ENCODE measurements at places on chromosomes 4 and X. TPM values are rescaled to one million over a fixed set of nuclear protein-coding genes. Genes with fewer than 3 reads are reported as not detected.

DNA sequence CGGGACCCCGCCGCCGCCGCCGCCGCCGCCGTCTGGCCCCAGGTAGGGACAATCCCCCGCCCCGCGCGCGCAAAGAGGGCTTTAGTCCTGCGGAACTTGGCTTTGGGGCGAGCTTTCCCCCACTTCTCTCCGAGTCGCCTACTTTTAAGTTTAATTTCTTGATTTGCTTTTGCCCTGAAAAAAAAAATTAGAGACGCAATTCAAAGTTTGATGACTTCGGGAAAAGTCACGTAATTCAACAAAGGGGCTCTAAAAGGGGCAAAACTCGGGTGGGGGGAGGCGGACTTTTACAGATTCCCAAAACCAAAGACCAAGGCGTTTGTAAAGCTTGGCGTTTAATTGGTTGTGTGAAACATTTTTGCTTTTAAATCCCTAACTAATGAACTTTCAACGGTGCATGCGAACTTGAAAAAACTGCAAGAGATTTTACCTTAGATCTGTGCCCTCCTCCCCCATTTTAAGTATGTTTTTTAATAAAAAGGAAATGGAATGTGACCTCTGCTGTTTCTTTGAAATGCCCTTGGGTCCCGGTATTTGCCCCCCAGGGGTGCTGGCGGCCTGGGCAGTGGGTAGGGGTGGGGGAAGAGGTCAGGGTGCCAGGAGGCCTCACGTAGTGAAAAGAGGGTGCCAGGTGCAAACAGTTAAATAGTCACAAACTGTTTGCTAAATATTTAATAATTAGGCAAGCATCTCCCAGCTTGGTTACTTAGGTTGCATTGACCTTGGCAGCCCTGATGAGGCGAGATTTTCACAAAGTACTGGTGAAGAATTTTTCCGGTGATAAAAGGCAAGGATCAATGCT is 209.7 kb downstream of the NWD2 start:
- no peak for DNase-seq

DNA sequence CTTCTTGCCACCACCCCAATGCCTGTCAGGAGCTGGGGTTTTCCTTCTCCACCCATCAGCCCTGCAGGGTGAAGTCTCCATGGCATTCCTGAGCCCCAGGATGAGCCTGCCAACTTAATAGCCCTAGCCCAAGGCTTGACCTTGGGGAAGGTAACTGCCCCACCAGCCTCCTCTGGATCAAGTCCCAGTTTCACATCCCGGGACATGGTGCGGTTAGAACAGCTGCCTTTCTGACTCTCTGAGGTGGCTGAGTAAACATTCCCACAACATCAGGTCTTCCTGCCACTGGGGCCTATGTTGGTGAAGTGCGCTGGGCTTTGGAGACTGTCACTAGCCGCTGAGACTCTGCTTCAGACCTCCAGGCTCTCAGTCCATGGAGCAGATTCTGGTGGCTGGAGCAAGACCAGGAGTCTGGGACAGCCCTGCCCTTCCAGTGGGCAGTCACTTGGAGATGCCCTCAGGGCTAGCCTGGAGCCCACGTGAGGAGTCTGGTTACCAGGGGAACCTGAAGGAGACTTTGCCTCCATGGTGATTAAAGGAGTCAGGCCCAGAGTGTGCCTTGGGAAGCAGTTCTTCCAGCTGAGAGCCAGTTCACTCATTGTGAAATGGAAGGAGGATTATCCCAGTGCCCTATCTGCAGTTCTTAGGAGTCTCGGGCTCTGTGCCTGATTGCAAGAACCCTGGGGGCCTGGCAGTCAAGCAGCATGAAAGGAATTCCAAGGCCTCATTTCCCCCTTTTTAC is 56.8 kb downstream of the SMIM20 start:
- DNase-seq, result no peak

DNA sequence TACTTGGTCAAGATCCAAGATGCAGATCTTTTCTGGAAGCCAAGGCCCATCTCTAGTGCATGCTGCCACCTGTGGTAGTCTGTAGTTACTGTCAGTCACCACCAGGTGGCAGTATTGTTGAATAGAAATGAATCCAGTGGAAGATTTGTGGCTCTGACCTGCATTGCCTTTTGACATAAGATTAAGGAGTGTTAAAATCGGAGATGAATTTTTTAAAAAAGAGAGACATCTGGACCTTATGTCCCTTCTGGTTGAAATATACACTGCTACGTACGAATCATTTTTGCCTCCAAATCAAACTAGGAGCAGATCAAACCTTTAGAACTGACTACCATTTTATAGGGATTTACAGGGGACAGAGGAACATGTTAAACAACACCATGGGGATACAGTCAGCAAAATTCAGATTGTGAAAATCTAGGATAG is 46.9 kb upstream of the RHOH start:
- peak; percentile 79 for DNase-seq

GRCh38 chrX:39852491-39852890 is 245.3 kb downstream of the BCOR start:
- DNase-seq, result no peak

- no peak for DNase-seq
These were observed 2.7 kb upstream of the PF4V1 start for GRCh38 chr4:73850261-73850970.

GRCh38 chr4:143251779-143252178 is 67.1 kb downstream of the USP38 start:
- DNase-seq, result no peak

GRCh38 chr4:179803857-179804256 is 2361.6 kb upstream of the AGA start:
- DNase-seq, result no peak

- no peak for DNase-seq
These were observed 151.3 kb downstream of the RTL9 start for GRCh38 chrX:110509755-110510532.

DNA sequence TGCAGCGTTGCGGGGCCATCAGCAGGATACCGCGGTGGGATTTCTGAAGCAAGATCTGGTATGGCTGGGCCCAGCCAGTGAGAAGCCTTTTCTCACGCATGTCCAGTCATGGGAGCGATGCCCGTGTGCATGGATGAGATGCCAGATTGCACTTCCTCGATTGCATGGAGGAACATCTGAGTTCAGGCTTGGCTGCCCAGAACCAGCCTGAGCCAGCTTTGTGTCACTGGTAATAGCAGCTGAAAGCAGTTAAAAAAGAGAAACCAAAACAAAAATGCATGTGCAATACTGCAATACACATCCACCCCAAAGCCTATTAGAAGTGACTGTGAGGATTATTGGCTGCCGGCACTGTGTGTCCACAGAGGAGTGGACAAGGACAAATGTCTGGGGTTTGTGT is 59.3 kb downstream of the PSAPL1 start:
- DNase-seq, result no peak

- DNase-seq, result no peak
These were observed 45.5 kb downstream of the AFAP1 start for GRCh38 chr4:7894098-7894676.

GRCh38 chr4:57214654-57215411 is 104.6 kb upstream of the IGFBP7 start:
- no peak for DNase-seq

GRCh38 chr4:184457535-184458249 is 16.7 kb downstream of the IRF2 start:
- no peak for DNase-seq

GRCh38 chr4:128163177-128164117 is 102.3 kb downstream of the LARP1B start:
- DNase-seq, result no peak

GRCh38 chr4:5082376-5082775 is 31.1 kb downstream of the STK32B start:
- no peak for DNase-seq

DNA sequence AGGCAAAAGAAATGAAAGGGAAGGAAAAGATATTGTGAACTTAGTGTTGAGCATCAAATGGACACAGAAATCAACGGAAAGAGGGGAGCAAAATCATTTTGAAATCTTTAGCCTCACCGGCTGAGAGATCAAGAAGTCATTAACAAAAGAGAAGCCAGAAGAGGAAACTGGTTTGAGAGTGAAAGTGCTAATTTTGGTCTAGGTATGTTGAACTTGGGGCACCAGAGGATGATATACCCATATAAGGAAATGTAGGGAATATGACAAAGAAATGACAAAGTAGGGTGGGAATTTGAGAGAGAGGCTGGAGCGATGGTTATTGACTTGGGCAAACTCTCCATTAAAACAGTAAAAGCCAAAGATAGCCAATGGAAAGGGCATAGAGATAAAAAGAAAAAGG is 183.4 kb upstream of the ATOH1 start:
- DNase-seq, result no peak

GRCh38 chr4:15244354-15244753 is 183.5 kb upstream of the C1QTNF7 start:
- DNase-seq, result no peak

GRCh38 chr4:95857761-95858160 is 17.9 kb downstream of the PDHA2 start:
- no peak for DNase-seq

- no peak for DNase-seq
These were observed 247.9 kb downstream of the CCSER1 start for GRCh38 chr4:90375081-90375480.

DNA sequence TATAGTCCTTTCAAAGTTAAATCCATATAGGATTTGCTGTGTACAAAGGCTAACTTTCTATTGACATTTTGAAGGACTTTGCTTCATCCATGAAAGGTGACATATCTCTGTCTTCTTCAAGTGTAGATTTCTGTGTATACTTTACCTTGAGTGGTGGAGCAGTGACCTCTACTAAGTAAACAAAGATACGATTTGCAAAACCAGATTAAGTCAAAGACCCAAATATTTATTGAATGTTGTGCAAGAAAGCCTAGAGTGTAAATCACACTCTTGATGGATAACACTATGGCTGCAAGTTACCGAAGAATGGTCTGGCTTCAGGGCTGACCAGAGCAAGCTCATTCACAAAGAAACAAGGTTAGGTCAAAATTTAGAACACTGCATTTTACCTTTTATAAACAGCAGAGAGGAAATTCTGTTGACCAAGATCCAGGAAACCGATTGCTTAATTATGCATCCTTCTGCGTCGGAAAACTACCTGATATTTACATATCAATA is 5.4 kb upstream of the FGG start:
- no peak for DNase-seq

DNA sequence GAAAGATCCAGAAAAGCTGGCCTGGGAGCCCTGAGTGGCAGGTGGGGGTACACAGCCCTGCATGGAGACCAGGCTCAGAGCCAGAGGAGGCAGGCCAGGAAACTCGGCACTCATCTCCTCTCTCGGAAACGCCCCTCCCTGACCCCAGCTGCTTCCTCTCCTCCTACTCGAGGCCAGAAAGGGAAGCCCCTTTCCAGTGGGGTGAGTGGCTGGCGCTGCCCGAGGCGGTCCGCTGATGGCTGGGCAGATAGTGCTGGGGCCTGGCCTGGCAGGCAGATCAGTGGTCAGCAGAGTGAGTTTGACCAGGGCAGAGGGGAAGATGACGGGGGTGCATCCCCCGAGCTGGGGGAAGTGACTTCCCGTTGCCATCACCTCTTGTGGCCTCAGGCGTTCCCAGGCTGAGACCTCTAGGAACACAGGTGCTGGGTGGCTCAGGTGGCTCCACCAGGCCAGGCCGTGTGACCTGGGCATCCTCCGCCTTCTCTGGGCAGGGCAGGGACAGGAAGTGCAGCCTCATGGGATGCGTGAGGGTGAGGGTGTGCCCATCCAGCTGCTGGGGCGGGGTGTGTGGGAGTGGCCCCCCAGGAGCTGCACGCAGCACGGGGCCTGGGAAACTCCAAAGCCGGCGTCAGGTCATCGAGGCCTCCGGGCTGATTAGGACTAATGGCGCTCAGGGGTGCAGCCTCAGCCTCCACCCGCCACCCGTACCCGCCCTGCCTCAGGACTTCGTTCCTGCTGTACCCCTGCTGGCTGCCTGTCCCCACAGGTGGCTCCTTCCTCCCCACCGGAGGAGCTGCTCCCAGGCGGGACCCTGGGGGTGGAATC is 5.7 kb downstream of the SH3BP2 start:
- DNase-seq, result peak; percentile 83

The AGTR2 gene
- 20.7 TPM for total RNA-seq

The GPR34 gene
- total RNA-seq, result 29.5 TPM

The TMPRSS11D gene
- total RNA-seq, result not detected

The CORIN gene
- 0.79 TPM for total RNA-seq

The HS6ST2 gene
- 0.30 TPM for total RNA-seq

The TSPAN7 gene
- 49.8 TPM for total RNA-seq

The CABS1 gene
- not detected for total RNA-seq

The NSG1 gene
- total RNA-seq, result not detected

The SPATA4 gene
- total RNA-seq, result 1.0 TPM

The DCX gene
- total RNA-seq, result not detected

The XPNPEP2 gene
- total RNA-seq, result 3.7 TPM
